ENCODE measurements at places on chromosomes 16 and 17. TPM values are rescaled to one million over a fixed set of nuclear protein-coding genes. Genes with fewer than 3 reads are reported as not detected.

CPHXL2 gene
- not detected for total RNA-seq

TMC7 gene
- total RNA-seq: 0.16 TPM

POLR3K gene
- 1.7 TPM for total RNA-seq

SBK1 gene
- 0.14 TPM for total RNA-seq

RPL19 gene
- 3,982 TPM for total RNA-seq

MYADML2 gene
- not detected for total RNA-seq

C1QBP gene
- total RNA-seq: 59.8 TPM
